ENCODE measurements at places on chromosomes 4 and X.
A peak's percentile ranks its signal among the peaks of the same experiment; 100 is the strongest.

GRCh38 chrX:32280921-32281320 lies 930.4 kb downstream of the DMD start:
- DNase-seq, result no peak

DNA sequence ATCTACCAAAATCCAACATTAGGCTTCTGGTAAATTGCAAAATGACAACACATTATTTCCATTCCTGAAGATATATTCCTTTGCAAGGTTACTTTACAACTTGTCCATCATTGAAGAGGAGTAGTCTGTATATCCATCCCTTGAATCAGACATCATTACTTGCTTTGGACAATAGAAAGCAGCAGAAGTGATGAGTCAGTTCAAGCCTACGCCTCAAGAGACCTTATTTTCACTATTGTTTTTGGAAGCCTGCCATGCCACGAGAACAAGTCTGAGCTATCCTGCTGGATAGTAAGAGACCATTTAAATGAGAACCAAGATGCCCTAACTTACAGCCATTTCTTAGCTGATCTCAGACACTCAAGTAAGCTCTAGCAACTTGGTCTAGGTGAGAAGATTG lies 246.0 kb upstream of the HHIP start:
- no peak for DNase-seq

GRCh38 chrX:9316096-9316495 lies 148.8 kb upstream of the TBL1X start:
- DNase-seq, result no peak

DNA sequence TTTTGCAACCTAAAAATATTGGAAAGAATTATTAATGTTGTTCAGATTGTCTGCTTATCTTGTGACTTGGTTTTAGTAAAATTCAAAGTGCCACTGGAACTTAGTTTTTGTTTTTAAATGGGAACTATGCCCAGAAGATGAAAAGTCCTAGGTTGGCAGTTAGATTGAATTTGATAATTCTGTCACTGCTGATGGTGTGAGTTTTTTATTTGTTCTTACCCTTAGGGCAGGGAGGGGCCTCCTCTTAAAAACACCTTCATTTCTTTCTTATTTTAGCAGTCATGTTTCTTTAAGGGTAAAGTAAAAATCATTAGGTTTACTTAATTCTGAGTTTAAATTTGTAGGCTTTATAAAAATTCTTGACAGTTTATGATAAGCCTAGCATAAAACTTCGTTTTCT lies 80.6 kb downstream of the AFF1 start:
- DNase-seq, result no peak

- DNase-seq, result peak; percentile 3
Measured at GRCh38 chrX:100895365-100896075, 21.4 kb upstream of the NOX1 start.

DNA sequence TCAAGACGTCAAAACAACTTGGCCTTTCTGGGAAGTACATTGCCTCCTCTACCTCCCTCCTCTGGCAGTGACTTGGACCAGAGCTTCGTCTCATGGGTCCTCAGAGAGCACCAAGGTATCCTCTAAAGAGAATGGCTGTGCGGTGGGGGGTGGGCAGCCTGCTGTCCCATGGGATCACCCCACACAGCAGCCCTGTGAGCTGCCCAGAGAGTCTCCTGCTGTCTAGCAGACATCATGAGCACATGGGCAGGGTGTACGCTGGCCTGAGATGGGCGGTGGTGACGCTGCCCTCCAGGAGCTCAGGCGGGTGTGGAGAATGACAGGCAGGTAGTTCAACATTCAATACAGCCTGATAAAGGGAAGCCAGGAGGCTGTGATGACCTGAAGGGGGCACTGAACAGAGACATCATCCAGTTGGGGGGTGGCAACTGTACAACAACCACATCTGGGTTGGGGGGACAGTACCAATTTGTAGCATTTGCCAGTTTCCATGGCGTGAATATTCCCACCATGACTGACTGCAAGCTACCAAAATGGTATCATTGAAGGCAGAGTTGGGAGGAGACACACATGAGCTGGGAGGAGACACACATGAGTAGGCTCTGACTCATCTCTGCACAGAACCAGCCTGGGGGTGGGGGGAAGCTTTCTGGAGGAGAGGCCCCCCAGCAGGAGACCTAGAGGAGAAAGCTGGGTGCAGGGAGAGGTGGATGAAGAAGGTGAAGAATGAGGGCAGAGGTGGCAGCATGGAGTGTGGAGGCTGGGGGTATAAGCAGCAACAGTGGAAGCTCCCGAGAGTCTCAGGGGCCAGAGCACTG lies 35.9 kb downstream of the C4orf50 start:
- no peak for DNase-seq

DNA sequence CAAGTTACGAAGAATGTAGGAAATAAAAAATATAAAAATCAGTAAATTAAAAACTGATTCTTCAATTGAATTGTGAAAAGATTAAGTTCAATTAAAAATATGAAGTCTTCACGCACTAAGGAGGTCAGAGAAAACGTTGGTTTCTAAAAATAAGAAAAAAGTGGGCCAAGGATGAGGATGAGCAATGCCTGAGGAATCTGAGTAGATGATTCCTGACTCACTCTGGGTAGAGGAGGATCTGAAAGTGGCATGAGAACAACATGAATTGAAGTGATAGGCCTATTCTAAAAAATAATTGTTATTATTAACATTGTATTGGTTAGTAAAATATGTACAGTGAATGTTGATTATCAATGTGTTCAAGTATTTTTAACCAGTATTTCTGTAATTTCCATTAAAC lies 444.2 kb downstream of the GRIA2 start:
- no peak for DNase-seq

GRCh38 chr4:46947541-46947940 lies 38.5 kb upstream of the COX7B2 start:
- no peak for DNase-seq

GRCh38 chr4:89331686-89332544 lies 24.3 kb upstream of the GPRIN3 start:
- DNase-seq, result no peak

DNA sequence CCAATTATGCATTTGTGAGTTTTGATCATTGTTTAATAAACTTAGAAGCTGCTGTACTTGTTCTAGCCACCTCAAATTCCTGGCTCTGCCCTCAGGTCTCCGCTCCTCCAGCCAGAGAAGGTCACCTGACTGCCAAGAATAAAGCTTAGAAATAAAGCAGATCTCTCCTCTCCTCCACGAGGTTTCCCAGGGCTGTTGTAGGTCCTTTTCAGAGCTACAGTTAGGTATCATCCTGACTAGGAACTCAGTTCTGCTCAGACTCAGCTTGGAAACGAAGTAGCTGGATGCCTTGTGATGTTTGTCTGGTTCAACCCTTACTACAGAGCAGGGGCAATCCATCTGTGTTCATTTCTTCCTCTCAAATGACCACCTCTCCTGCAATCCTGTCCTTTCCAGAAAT lies 79.1 kb upstream of the RAPGEF2 start:
- no peak for DNase-seq

- DNase-seq, result no peak
Measured at GRCh38 chrX:71545364-71545763, 12.5 kb downstream of the OGT start.

- no peak for DNase-seq
Measured at GRCh38 chr4:94897023-94897422, 139.3 kb downstream of the BMPR1B start.

- no peak for DNase-seq
Measured at GRCh38 chr4:124633285-124633941, 79.1 kb downstream of the ANKRD50 start.

DNA sequence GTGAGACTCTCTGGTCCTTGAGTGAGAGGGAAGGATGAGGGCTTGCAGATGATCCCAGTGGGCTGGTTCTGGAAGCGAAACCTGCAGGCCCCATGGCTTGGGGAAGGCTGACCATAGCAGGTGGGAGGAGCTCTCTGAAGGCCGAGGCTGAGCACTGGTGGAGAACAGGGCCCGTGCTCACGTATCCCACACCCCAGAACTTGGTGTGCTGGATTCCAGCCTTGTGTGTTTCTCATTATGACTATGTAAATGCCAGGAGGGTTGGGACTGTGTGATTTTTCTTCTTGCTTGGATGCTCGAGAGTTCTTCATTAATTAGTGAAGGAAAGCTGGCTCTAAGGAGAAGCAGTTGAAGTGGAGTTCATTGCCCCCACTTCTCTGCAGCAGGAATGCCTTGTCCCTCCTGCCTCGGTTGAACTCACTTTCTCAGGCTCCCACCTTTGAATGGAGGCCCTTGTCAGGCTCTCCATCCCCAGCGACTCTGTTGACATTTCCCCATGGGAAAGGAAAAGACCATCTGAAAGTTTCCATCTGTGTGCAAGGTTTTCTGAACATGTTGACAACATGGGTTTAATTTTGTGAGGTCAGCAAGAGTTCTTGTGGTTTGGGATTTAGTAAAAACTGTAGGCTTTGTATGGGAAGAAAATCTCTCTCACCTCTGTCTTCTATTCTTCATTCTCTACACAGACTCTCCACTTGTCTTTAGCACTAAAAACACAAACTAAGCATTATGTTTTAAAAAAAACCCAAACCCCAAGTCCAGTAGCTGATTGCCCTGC lies 57.7 kb downstream of the TBL1X start:
- no peak for DNase-seq

DNA sequence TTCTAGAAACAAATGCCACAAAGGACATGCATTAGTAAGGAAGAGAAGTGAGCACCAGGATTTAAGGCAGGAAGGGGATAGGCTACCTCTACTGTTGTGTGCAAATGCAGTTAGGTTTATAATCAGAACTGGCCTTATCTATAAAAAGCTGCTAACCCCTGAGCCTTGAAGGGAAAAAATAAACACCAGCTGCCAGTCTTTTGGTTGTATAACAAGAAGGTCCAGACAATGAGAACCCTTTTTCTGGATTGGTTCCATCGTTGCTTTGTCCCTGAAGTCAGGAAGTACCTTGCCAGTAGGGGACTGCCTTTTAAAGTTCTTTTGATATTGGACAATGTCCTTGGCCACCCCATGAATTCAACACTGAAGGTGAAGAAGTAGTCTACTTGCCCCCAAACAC lies 126.7 kb upstream of the OTUD4 start:
- DNase-seq, result no peak

DNA sequence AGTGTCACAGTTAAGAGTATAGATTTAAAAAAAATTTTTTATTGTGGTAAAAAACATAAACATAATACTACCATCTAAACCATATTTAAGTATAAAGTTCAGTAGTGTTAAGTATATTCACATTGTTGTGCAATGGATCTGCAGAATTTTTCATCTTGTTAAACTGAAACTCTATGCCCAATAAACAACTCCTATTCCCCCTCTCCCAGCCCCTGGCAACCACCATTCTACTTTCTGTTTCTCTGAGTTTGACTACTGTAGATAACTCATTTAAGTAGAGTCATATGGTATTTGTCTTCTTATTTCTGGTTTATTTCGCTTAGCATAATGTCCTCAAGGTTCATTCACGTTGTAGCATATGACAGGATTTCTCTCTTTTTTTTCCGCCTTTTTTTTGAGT lies 112.4 kb downstream of the PTTG2 start:
- no peak for DNase-seq

- DNase-seq, result no peak
Measured at GRCh38 chr4:152554742-152555141, 18.9 kb upstream of the FBXW7 start.

DNA sequence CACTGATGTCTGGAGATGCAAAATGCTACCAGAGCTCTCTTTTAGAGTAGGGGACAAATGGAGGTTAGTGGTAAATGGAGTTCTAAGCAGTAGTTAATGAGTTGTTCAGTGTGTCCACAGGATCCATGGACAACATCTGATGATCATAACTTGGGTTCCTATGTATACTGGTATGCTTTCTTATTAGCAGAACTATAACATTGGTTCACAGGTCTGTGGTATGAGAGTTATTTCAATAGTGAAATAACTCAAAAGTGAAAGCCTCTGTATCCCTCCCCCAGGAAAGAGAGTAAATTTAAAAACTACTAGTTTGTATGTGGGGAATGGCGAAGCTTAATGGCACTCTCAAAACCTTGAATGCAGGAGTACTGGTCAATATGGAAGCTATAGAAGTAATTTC lies 363.5 kb upstream of the EMCN start:
- DNase-seq, result no peak

GRCh38 chr4:74202062-74202586 lies 44.2 kb downstream of the MTHFD2L start:
- no peak for DNase-seq

GRCh38 chr4:113524096-113524495 lies 237.4 kb downstream of the CAMK2D start:
- no peak for DNase-seq

DNA sequence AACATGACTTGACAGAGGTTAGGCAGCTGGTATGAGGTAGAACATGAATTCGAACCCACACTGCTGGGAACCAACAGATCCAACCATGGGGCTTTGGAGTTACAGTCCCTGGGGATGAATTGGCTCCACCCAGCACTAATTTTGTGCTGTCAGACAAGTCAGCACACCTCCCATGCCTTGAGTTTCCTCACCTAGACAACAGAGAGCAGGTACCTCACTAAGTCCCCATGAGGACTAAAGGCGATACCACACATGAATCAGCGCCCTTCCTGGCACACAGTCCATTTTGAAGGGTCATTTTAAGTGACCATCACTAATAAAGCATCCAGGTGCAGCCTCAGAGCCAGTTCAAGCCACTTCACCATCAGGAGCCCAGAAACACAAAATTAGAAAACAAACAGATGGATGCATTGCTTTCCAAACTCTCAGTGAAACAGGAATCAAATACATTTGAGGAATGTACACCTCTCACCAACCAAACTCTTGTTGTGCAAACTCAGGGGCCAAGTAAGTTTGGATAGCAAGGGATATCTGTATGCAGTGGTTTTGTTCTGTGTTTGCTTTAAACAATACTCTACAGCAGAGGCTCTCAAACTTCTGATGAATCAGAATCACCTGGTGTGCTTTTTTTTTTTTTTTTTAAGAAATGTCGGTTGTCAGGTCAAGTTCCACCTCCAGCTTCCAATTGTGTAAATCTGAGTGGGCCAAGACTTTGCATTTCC lies 10.1 kb downstream of the IDS start:
- no peak for DNase-seq

GRCh38 chr4:138821331-138821730 lies 194.2 kb upstream of the NOCT start:
- DNase-seq, result no peak

DNA sequence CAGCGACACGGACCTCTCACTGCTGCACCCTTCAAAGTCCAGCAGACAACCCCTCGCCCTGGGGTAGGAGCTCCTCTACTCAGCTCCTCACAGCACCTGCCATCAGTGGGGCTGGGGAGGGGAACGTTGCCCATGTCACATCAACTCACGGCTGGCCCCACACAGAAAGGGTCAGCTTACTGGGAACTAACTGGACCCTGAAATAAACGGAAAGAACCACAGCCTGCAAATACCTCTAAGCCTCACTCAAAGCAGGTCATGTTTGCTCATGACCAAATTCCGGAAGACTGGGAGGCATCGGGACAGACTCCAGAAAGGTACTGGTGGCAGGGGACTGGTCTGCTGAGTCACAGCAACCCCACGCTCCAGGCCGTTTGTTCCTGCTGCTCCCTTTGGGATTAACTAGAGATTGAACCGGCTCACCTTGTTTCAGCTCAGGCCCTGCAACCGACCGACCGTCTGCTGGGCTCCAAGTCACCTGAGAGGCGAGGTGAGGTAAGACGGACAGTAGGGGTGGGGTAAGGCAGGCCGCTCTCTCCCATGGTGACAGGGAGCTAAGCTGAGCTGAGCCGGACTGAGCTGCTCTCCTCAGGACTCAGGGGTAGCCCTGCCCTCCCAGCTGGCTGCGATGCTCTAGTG lies 5.6 kb downstream of the G6PD start:
- DNase-seq, result no peak

GRCh38 chrX:139018436-139018835 lies 306.9 kb upstream of the FGF13 start:
- DNase-seq, result no peak

- no peak for DNase-seq
Measured at GRCh38 chr4:147987252-147987651, 255.4 kb downstream of the ARHGAP10 start.

- DNase-seq, result no peak
Measured at GRCh38 chr4:112546476-112546875, 30.5 kb upstream of the NEUROG2 start.

All from CD4-positive, alpha-beta T cell treated with Interferon gamma for 1 hour (primary cell).